Activated naive CD8-positive, alpha-beta T cell treated with anti-CD3 and anti-CD28 coated beads for 36 hours (primary cell): ENCODE measurements at places on chromosomes 3 and 15. TPM values are rescaled to one million over a fixed set of nuclear protein-coding genes. Genes with fewer than 3 reads are reported as not detected.

Gene XCR1
- total RNA-seq = not detected

DNA sequence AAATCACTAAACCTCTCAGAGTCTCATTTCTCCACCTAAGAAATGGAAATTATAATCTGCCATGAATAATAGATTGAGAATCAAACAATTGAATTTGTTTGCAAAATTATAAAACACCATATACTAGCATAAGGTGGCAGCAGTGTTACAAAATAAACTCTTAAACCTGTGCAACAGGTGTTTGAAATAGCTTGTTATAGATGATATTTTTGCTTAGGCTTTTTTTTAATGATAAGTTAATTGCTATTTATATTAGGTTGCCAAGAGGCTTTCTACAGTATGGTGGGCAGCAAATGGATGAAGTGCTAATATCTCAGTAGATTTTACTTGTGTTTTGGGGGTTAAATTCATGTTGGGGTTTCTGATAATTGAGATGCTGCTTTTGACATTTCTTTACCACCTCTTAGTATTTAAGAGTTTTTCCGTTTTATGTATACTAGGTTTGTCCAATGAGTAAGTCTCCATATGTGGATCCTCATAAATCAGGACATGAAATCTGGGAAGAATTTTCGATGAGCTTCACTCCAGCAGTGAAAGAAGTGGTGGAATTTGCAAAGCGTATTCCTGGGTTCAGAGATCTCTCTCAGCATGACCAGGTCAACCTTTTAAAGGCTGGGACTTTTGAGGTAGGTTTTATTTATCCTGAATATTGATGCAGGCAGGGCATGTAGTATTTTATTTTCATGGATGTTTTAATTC, 19.6 kb downstream of the NR1D2 start:
- no peak overlapping the region for H3K27ac ChIP-seq
- peaks cover 4% of the 10 kb centered on the region for H3K4me1 ChIP-seq
- no peak overlapping the region for H3K4me3 ChIP-seq
- H3K36me3 ChIP-seq = peaks cover 24% of the 10 kb centered on the region

GRCh38 chr3:193911784-193912340, 224.1 kb upstream of the HES1 start:
- DNase-seq = no peak
- peak overlapping the region; percentile 36 for H3K27ac ChIP-seq
- peaks cover 4% of the 10 kb centered on the region for H3K36me3 ChIP-seq
- no peak overlapping the region for H3K4me3 ChIP-seq
- no peaks in the 10 kb centered on the region for H3K27me3 ChIP-seq
- H3K4me1 ChIP-seq = peaks cover 13% of the 10 kb centered on the region

DNA sequence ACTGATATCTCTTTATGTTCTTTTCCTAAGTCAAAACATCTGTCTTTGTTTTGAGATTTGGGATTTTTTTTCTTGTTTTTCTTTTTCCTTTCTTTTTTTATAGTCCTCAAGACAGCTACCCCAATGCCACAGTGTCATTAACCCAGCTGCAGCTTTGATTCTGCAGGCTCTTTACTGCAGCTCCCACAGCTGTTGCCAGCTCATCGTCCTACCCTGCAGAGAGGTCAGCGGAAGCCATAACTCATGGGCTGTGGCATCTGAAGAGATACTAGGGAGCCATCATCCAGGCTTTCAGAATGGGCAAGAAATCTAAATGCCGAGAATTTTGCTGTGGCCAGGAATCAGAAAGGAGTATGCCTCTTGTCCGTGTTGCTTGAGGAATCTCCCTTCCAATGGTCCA, 44.3 kb upstream of the SLC24A5 start:
- no peak for DNase-seq
- no peaks in the 10 kb centered on the region for H3K36me3 ChIP-seq
- H3K27me3 ChIP-seq = peaks cover 22% of the 10 kb centered on the region
- no peak overlapping the region for H3K4me3 ChIP-seq
- H3K4me1 ChIP-seq = no peaks in the 10 kb centered on the region

DNA sequence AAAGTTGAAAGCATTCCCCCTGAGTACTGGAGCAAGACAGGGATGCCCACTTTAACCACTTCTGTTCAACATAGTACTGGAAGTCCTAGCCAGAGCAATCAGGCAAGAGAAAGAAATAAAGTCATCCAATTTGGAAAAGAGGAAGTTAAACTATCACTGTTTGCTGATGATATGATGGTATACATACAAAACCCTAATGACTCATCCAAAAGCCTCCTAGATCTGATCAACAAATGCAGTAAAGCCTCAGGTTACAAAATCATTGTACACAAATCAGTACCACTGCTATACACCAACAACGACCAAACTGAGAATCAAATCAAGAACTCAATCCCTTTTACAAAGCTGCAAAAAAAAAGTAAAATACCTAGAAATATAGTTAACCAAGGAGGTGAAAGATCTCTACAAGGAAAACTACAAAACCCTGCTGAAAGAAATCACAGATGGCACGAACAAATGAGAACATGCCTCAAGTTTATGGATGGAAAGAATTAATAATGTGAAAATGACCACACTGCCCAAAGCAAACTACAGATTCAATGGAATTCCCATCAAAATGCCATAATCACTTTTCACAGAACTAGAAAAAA, 40.3 kb downstream of the RPL39L start:
- peaks cover 22% of the 10 kb centered on the region for H3K4me1 ChIP-seq
- H3K27me3 ChIP-seq = no peaks in the 10 kb centered on the region
- H3K27ac ChIP-seq = no peak overlapping the region
